Osteocyte (in vitro differentiated cells): ENCODE measurements at places on chromosomes 1 and 21.

DNA sequence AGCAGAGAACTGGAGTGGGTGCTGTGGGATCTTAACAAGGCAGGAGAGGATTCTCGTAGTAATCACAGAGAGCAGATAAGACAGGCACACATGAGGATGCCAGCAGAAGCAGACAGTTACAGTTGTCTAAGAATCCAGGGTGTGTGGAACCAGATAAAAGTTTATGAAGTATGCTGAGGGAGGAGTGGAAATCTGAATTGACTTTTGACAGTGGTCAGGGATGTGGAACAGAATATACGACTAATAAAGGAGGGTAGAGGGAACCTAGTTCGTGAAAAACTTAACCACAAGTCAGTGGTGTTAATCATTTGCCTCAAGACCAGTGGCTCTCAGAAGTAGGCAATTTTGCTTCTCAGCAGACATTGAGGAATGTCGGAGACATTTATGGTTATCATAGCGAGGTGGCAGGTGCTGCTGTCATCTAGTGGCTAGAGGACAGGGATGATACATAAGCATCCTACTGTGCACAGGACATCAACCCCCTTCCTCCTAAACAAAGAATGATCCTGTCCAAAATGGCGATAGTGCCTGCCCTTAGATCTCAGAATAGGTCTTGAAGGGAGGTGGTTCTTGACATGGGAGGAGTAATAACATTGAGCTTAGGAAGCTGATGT, 3.0 kb downstream of the LRRC8D start:
- DNase-seq: no peak

GRCh38 chr21:39633770-39634181, 21.0 kb downstream of the B3GALT5 start:
- DNase-seq: no peak

DNA sequence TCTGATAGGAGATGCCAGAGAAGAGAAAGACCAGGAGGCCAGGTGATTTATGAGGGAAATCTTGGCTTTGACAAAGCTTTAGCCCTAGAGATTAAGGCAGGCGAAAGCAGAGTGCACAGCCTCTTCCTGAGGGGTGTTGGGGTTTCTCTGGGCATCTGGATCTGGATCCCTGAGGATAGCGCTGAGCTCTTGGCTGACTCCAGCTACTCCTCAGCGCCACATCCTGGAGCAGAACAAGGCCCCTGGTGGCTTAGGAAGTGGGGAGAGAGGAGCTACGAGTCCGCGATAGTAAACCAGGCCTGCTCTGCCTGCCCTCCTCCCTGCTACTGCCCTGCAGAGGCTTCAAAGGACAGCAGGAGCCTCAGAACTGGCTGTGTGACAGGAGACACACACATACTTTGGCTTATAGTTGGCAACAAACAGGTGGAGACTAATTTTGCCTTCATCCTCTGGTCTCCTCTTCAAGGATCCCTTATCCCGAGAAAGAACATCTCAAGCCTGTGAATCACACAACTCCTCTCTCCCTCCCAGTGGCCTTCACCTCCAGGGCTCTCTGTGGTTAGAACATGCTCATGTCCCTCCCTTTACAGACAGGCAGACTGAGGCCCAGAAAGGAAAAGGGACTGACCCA, 66.9 kb downstream of the TRABD2B start:
- no peak for DNase-seq

DNA sequence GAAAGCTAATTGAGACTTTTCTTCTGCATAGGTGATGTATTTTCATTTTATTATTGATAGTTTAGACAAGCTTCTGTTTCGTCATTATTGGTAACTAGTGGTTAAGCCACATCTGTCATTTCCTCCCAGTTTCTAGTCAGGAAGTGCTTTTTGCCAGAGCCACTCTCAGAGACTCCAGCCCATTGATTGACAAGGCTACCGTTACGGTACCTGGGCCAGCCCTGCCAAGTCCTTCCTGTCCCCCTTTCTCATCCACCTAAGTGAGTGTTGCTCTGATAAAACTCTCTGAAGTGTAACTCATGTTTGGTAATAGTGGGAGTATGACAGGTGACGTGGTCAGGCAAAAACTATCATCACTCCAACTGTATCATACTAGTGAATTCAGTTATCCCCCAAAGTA, 29.6 kb upstream of the AGL start:
- DNase-seq: no peak

DNA sequence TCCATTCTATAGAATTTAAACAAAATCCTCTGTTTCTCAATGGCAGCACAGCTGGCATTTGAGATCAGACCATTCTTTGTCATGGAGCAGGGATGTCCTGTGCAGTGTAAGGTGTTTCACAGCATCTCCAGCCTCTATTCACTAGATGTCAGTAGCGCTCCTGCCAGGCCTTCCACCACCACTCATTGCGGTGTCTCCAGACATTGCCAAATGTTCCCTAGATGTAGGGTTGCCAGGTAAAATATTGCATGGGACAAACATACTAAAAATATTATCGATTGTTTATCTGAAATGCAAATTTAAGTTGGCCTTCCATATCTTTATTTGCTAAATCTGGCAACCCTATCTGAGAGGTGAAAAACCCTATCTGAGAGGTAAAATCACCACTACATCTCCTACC, 11.7 kb downstream of the ITLN2 start:
- no peak for DNase-seq

GRCh38 chr1:54518489-54518888, 29.5 kb upstream of the ACOT11 start:
- no peak for DNase-seq

GRCh38 chr1:34858901-34859445, 576 bp downstream of the SMIM12 start:
- no peak for DNase-seq

- DNase-seq: no peak
Measured at GRCh38 chr1:10819198-10819901, 22.9 kb upstream of the CASZ1 start.

DNA sequence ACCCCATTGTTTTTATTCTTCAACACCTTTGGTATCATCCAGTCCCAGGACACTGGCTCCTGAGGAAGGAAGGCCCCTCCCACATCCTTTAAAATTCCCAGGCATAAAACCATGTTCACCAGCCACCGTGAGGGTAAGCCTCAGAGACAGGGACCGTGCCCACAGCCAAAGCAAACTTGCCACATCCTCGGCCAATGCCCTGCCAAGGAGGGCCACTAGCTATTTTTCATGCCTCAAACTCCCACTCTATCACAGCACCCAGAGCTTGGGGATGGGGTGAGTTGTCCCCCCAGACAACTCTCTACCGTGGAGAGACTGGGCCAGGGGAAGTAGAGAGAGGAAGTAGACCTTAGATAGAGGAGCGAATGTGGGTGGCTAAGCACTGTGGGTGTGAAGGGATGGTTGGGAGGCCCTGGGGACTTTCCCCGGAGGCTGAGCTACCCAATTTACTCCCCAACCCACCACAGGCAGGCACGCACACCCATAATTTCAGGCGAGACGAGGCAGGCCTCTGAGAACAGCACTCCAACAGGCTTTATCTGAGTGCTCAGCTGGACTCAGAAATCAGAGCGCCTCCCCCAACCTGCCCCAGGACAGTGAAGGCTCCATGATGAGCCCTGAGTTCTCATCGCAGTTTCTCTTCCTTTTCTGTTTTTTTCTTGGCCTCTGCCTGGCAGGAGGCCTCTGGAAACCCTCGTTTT, 15.9 kb upstream of the BTG2 start:
- no peak for DNase-seq

DNA sequence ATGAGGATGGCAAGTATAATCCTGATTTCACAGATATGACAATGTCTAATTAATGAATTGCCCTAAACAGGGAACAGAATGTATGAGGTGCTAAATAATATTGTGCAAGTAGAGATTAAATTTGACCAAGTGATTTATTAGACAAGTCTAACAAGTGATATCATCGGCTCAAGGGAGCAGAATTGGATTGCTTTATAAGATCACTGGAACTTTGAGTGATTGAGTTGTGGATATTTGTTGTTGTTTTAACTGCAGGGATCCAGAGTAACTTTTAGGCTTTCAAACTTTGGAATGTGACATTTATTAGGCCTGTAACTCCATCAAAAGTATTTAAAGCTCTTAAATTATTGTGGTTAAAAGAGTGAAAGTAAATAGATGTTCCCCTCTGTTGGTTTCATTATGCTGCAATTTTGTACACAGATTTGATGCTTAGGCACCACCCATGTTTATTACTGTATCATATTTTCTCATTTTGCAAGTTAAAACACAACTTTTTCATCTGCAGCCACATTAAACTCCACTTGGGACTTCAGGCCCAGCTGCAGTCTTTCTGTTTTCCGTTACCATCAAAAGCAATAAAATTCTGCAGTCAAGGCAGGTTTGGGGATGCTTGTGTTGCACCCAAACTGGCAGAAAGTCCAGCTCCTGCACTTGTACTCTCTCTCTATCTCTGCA, 206.6 kb downstream of the HLX start:
- DNase-seq: no peak

GRCh38 chr1:217881607-217882332, 250.6 kb downstream of the SPATA17 start:
- DNase-seq: no peak

DNA sequence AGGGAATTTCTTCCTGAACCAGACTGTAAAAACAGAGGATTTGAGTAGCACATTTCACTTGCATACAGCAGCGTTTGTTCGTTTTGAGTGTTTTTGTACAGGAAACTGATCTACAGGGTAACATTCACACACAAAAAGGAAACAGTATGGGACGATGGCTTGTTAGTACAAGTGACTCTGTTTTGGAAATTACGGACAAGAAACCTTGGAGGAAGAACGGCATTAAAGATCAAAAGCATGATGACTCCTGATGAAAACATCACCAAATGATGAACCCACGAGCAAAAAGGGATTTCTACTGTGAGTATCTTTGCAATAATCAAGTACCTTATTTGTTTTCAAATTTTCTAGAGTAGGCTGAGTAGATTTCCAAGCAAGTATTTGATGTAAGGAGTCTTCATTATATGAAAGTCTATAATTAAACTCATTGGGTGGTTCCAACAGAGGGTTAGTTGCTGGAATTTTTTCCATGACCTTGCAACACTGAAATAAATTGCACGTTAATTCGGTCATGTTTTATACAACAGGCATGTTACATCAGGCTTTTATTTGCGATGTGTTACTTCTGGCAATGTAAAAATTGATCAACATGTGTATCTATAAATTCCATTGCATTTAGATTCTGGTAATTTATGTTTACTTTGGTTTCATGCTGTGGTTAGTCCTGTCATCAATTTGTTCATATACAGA, 76.7 kb upstream of the KCNK2 start:
- DNase-seq: no peak

- no peak for DNase-seq
Measured at GRCh38 chr1:116389013-116389412, 16.0 kb downstream of the ATP1A1 start.

DNA sequence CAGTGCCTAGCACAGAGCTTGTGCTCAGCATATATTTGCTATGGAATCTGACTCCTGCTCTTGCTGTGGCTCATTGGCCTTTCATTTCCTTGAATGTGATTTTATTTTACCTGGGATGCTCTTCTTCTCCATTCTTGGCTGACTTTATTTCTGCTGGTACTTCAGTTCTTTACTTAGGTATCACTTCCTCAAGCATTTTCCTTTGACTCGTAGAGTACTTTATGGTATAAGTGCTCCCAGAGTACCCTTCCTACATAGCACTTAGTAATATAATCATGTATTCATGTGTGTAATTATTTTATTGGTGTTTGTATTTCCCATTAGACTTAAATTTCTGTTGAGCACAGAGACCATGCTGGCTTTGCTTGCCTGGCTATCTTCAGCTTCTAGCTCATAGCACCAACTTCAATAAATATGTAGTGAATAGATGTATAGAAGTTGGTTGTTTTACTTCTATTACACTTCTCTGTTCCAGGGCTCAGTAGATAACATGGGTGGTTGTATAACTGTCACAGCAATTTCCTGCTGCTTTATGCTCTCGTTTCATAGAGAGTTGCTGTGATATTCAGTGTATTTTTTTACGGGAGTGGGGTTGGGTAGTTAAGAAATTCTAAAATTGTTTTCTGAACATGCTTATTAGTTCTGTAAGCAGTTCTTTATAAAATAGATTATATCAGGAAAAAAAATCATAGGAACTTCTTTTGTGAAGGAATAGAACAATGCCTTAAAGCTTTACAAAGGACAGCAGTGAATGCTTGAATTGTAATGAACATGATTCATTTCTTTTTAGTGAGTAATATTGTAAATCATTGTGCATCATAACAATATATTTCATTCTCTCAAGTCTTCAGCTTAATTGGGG, 112.2 kb downstream of the NEK7 start:
- DNase-seq: no peak

DNA sequence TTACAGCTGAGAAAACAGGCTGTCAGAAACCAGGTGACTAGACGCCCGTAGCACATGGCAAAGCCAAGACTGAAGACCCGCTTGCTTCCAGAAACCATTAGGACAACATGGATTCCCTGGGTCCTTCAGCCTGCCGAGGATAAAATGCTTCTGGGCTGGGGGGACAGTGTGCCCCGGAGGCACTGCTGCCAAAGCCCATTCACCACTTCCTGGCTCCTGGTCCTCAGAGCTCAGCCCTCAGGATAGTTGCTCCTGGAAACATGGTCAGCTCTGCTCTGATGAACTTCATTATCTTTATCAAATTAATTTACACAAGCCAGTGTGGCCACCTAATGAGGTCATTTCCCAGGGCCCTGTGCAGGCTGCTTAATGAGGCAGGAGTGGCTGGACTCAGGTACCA, 41.1 kb upstream of the ACTL8 start:
- no peak for DNase-seq

DNA sequence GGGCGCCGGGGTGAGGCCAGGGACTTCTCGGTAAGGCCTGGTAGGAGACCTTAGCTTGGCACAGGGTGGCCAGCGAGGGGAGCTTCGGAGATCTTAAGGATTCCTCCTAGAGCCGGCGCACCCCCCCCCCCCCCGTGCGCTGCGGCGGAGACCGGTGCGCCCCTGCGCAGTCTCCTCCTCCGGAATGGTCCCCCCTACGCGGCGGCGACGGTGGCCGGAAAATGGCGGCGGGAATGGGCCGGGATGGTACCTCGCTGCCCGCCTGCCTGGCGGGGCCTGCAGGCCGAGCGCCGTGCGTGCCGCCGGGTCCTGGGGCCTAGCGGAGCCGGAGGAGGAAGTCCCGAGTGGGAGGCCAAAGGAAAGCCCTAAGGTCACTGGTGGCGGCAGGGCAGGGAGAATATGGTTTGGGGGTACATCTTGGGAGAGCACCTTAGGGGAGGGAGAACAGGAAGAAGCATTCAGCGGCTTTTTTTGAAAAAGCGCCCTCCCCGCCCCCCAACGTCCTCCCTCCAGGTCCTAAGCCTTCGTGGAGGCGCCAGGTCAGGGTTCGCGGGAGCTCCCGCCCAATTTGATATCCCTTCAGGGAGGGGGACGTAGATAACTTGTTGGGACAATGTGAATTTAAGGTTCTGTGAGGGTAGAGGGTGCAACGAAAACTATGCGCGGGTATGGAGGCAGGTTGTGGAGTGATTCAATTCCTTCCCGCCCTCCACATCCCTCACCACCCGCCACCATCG, 429 bp downstream of the SRRM1 start:
- DNase-seq: no peak

- no peak for DNase-seq
Measured at GRCh38 chr1:66262208-66262963, 271.6 kb upstream of the SGIP1 start.

- no peak for DNase-seq
Measured at GRCh38 chr1:167427848-167428247, 90.5 kb downstream of the CD247 start.
